ENCODE measurements at places on chromosomes 4 and X. TPM values are rescaled to one million over a fixed set of nuclear protein-coding genes. Genes with fewer than 3 reads are reported as not detected.

GRCh38 chr4:47525154-47525819 is 40.2 kb downstream of the ATP10D start:
- H3K36me3 ChIP-seq, result no peaks in the 10 kb centered on the region
- peak overlapping the region; percentile 49 for H3K27ac ChIP-seq
- no peaks in the 10 kb centered on the region for H3K4me1 ChIP-seq
- no peaks in the 10 kb centered on the region for H3K27me3 ChIP-seq
- no peak overlapping the region for H3K4me3 ChIP-seq
- DNase-seq, result no peak

Gene IL15
- 21.7 TPM for total RNA-seq

Gene BTK
- 78.3 TPM for total RNA-seq

Gene CSN1S1
- total RNA-seq, result not detected

DNA sequence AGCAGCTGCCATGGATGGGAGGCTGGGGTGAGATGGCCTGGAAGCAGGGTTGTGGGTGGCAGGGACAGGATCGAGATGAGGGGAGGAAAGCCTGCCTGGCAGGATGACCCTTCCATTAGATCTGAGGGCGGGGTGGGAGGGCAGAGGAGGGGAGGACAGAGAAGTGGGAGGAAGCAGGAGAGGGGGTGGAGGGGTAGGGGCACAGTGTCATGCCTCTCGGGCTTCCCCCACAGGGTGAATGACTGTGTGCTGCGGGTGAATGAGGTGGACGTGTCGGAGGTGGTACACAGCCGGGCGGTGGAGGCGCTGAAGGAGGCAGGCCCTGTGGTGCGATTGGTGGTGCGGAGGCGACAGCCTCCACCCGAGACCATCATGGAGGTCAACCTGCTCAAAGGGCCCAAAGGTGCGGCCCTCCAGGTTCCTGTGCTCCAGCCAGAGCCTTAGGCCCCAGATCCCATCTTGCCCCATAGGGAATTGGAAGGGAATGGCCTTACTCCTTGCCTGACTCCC is 4.9 kb downstream of the DLG3 start:
- peaks cover 29% of the 10 kb centered on the region for H3K4me1 ChIP-seq
- H3K27ac ChIP-seq, result no peak overlapping the region
- H3K4me3 ChIP-seq, result no peak overlapping the region
- DNase-seq, result no peak
- peaks cover 19% of the 10 kb centered on the region for H3K27me3 ChIP-seq

GRCh38 chr4:38815885-38816782 is 11.5 kb upstream of the TLR1 start:
- no peak overlapping the region for H3K4me3 ChIP-seq
- no peak for DNase-seq
- peaks cover 45% of the 10 kb centered on the region for H3K4me1 ChIP-seq
- peak overlapping the region; percentile 82 for H3K27ac ChIP-seq
- no peaks in the 10 kb centered on the region for H3K27me3 ChIP-seq

DNA sequence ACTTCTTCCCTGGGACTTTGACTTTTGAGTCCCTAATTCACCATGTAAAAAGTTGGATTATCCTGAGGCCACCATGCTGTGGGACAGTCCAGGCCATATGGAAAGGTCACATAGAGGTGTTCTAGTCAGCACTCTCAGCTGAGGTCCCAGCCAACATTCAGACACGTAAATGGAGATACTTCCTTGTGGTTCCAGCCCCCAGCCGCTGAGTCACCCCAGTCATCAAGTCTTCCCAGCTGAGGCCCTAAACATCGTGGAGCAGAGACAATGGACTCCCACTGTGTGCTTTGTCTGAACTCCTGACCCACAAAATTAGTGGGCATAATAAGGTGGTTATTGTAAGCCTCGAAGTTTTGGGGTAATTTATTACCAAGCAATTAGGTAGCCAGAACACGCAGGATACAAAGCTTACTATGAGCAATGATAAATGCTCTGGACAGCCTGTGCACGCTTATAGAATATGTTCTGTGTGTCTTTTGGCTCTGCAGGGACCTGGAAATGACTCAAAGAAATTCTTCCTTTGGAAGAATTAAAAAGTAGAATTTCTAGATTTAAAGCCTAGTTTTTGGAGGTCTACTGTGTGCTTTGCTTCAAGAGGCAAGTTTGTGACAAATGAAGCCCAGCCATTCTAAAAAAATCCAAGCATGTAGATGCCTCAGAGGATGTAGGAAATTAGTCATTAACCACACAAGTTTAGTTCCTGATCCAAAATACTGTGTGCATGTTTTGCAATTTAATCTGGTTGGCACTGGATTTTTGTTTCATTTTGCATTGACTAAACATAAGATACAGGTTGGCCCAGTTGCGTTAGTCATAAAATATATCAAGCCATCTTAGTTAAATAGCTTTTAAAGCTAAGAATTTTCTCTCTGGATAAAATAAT is 33.2 kb upstream of the SLC9A7 start:
- H3K27me3 ChIP-seq, result no peaks in the 10 kb centered on the region
- peaks cover 13% of the 10 kb centered on the region for H3K4me1 ChIP-seq
- no peak overlapping the region for H3K4me3 ChIP-seq
- no peak overlapping the region for H3K27ac ChIP-seq

Gene GYPA
- 27.8 TPM for total RNA-seq

Data from spleen (tissue), 13 donors.